T1000 (cell line): ENCODE measurements at places on chromosomes 2 and 18.

GRCh38 chr2:8566155-8566670 lies 115.6 kb upstream of the ID2 start:
- DNase-seq = no peak

GRCh38 chr2:36287363-36288275 lies 68.0 kb upstream of the CRIM1 start:
- no peak for DNase-seq

GRCh38 chr18:36348971-36349417 lies 51.5 kb downstream of the FHOD3 start:
- DNase-seq = no peak

- no peak for DNase-seq
These were observed 530.3 kb upstream of the FSIP2 start for GRCh38 chr2:185208261-185208660.

GRCh38 chr2:9333591-9334171 lies 89.6 kb downstream of the ITGB1BP1 start:
- peak; percentile 11 for DNase-seq

- no peak for DNase-seq
These were observed 10.7 kb downstream of the COL6A3 start for GRCh38 chr2:237403024-237403882.

GRCh38 chr2:101828257-101828656 lies 130.8 kb downstream of the MAP4K4 start:
- no peak for DNase-seq

GRCh38 chr2:173963323-173963816 lies 1.8 kb downstream of the SP3 start:
- peak; percentile 50 for DNase-seq

DNA sequence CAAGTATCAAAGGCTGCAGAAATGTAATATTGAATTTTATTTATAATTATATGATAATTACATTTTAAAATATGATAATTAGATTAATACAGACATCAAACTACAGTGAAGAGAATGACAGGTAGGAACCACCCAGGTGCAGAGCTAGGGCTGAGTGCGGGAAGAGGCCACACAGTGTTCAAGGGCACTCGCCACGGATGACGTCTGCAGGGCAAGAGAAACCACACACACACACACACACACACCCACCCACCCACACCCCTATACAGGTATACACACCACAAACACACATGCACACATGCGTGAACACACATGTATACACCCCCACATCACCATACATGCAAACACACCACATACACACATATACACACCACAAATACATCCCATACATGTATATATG lies 41.2 kb downstream of the MBP start:
- DNase-seq = no peak

DNA sequence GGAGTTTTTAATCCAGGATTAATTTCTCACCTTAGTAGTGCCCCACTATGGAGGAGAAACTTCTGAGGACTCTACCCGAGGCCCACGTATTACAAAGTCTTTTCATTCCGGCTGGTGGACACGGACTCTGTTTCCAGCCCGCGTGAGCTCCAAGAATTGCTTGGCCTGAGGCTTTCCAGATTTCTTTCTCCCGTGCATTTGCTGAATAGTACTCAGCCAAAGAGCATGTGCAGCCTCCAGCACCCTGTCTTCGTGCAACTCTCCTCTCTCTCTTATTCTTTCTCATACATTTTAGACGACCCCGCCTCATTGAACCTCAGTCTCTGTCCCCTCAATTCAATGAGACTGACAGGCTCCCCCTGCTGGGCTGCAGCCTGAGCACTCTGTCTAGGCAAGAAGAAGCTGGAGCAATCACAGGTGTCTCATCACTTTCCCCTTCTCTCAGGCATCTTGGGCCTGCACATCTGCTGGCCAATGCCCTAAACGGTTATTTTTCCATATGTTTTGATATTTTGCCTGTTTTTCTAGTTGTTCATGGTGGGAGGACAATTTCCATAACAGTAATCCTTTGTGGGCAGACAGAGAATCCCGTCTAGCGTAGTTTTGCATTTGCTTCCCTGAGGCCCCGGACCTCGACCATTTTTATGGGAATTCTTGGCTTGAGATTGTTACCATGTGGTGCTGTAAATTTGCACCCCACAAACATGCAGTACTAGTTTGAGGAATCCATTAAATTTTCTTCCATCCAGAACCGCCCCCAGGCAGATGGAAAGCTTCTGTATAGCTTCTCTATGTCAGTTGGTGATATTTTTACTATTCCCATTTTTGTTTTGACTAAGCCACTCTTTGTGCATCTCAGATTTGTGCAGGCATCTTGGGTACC lies 50.1 kb upstream of the LPIN2 start:
- DNase-seq = no peak

- no peak for DNase-seq
These were observed 39.5 kb upstream of the CYP1B1 start for GRCh38 chr2:38115216-38116032.

GRCh38 chr2:233820774-233821105 lies 33.6 kb downstream of the HJURP start:
- DNase-seq = no peak

- no peak for DNase-seq
These were observed 1068.4 kb downstream of the LRP1B start for GRCh38 chr2:141062443-141062842.

GRCh38 chr2:239895669-239896068 lies 129.5 kb downstream of the NDUFA10 start:
- DNase-seq = no peak

DNA sequence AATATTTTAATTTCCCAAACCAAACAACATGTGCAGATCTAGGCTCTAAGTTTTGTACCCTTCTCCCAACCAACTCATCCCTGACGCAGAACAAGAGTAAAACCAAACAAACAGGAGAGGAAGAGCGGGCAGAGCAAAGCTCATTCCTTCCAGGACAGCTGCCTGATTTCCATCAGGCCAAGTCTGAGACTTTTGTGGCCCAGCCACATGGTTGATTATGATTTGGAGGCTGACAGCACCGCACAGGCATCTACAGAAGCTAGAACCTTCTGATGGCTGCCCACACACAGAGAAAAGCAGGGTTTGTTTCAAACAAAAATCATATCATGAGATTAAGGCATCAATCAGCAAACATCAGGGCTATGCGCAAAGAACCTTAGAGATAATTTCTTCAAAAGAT lies 262.6 kb downstream of the TNS1 start:
- no peak for DNase-seq

DNA sequence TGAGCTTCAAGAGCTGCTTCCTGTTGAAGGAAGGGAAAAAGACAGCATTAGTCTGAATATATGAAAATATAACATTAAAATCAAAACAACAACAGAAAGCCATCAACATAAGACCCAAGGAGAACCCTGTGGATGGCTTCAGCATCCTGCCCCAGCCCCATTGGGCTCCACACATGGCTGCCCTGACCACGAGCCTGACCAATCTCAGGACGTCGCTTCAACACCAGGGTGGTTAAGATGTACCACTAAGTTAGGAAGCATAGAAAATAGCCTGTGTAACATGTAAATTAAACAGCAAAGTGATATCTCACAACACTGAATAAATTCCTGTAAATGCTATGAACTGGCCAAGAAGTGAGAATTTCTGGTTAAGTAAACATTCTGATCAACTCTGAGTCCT lies 77.2 kb upstream of the CD226 start:
- no peak for DNase-seq

GRCh38 chr18:79518028-79518682 lies 122.4 kb downstream of the NFATC1 start:
- no peak for DNase-seq

DNA sequence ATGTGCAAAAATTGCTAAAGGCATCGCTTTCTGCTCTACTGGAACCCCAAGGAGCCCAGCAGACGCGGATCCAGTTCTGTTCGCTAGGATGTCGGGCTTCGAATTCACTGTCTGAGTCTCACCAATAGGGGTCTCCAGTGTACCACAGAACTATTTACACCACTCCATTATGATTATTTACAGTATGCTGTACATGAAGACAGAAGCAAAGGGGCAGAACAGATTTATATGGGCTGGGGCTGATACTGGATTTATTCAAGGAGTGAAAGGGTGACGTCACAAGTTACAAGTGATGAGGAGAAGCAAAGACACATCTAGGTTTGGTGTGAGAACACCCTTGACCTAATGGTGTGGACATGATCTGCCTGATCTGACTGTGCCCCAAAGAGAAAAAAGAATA lies 185.3 kb upstream of the ATP5MC3 start:
- DNase-seq = peak; percentile 3

GRCh38 chr18:44811572-44812125 lies 131.0 kb downstream of the SETBP1 start:
- no peak for DNase-seq

GRCh38 chr18:75116809-75117208 lies 92.1 kb downstream of the PTGR3 start:
- DNase-seq = no peak

DNA sequence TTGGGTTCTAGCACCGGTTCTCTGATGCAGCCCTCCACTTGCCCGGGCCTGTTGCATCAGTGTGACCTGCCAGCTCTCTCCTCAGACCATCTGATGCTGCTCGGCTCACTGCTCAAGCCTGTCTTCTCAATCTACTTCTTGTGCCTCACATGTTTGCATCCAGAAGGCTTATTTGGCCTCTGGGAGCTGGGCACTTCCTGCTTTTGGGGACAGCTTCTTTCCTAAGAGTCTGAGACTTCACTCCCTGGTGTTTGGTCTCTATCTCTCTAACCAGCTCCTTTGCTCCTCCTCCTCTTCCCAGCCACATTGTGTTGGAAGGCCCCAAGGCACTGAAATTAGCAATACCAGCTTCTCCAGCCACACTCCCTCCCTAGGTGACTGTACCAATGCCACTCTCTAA lies 212.8 kb downstream of the CDCA7 start:
- no peak for DNase-seq

DNA sequence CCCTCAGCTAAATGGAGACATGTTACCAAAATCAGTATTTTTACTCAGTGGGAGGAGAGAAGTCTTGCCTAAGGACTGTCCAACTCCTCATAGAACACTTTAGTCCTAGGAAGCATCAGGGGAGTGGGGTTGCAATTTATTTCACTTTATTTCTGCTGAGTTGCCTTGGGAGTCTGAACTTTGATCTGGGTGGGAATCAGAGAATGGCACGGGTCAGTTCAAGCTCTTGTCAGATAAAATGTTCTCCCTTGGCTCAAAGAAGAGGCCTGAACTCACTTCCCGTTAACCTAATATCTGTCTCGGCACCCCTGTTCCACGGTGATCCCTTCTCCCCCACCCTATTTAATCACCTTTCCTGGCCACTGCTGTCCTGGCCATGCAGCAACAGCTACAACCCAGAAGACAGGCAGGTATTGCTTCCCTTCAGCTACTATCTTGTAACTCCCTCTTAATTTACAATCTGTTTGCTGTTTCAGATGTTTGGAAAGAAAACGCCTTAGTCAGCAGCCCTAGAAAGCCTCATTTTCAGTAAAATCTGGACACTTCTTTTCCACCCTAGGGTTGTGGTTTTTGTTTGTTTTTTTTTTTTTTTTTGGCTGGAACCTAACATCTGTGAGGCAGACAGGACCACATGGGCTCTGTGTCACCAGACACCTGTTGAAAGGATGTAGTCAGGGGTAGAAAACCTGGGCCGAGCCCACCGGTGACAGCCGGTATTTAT lies 52.5 kb downstream of the SERTAD2 start:
- no peak for DNase-seq

GRCh38 chr2:46735108-46735691 lies 180.4 kb downstream of the MCFD2 start:
- DNase-seq = no peak

DNA sequence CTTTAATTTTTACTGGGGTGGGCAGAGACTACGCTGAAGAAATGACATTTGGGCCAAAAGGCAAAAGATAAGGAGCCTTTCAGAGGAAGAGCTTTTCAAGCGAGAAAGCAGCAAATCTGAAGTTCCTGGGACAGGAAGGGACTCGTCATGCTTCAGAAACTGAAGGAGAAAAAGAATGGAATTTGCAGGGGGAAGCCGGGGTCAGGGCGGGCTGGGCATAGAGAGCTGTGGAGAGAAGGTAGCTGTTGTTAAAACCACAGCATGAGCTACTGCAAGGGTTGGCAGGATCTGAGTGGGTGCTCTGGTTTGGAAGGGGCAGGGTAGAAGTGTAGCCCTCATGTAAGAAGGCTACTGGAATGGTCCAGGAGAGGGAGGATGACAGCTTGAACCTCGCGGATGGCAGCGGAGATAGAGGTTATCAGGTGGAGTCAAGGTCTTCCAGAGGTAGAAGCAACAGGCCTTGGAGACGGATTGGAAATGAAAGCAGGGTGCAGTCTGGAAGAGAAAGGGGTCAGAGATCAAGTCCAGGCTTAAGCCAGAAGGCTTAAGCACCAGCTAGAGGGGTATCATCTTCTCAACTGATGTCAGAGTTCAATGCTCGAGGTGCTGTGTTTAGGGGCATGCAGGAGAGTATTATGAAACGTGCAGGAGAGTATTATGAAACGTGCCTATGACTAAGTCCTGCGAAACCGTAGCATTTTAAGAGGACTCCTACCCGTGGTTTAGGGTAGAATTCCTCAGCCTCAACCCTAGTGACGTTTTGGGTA lies 18.9 kb downstream of the ATP8B1 start:
- no peak for DNase-seq

- DNase-seq = no peak
These were observed 466.0 kb upstream of the TNP1 start for GRCh38 chr2:217325816-217326215.

DNA sequence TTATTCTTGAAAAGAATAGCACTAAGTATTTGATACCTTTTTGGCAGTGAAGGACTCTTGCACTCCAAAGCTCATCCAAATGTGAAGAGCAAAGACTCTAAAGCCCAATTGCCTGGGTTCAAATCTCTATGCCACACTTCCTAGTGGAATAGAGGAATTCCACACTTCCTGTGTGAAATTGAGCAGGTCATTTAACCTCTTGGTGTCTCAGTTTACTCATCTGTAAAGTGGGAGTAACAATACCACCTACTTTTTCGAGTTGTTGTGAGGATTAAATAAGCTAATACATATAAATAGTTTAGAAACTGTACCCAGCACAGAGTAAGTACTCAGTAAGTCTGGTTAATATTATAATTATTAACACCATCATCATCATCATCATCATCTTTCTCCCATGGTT lies 72.6 kb downstream of the AP1S3 start:
- DNase-seq = no peak

- no peak for DNase-seq
These were observed 7.6 kb upstream of the TNS1 start for GRCh38 chr2:218010140-218010983.
